ENCODE measurements at places on chromosomes 13 and 19.

DNA sequence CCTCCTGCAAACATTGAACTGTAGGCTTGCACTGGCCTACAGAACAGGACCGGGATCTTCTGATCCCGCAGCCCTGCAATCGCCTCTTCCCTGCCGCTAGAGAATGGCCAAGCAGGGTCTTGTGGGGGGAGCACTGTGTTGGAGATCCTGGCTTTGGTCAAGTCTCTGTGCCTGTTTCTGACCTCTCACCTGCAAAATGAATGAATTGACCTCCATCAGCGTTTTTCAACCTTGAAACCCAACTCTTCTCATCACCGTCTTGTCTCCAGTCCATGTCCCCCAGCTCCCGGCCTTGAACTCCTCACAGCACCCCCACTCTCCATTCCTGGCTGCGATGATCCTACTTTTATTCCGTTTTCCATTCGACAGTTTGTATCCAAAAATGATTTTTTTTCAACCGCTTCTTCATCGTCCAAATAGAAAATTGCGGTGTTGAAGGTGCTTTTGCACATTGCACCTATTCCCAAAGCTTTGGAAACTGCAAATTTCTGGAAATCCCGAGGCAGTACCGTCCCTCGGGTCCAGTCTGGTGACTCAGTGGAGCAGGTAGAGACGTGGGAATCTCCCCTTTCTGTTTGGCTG lies 2.0 kb downstream of the MYO9B start:
- DNase-seq, result no peak

DNA sequence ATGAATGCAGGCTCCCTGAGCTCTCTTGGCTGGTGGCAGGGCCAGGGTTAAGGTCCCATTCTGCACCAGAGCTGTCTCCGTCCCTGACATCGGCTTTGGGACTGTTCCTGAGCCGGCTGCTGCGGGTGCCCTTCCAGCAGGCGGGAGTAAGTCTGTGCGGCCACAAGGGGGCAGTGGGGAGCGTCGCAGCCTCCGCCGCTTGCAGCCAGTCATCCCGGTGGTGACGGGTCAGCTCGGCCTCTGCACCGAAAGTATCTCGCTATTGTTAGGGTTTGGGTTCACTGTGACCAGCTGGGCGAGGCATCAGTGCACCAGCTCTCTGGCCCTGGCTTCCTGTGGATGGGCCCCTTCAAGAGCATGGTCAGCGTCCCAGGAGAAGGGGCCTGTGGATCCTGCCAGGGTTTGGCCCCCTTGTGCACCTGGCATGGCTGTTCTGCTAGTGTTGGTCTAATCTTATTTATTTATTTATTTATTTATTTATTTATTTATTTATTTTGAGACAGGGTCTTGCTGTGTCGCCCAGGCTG lies 15.1 kb downstream of the NDUFB7 start:
- peak; percentile 75 for DNase-seq

GRCh38 chr19:49968279-49968922 lies 7.4 kb upstream of the SIGLEC11 start:
- DNase-seq, result no peak

DNA sequence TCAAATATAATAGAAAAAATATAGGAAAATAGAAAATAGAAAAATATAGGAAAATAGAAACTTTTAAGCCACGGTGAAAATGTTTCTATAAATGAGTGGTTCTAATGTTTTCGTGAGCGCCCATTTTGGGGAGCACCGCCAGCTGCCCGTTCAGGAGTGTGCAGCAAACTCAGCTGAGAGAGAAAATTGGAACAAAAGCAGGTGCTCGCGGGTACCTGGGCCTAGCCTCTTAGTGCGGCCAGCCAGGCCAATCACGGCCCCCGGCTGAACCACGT lies 204 bp upstream of the PDX1 start:
- DNase-seq, result no peak

GRCh38 chr13:74288361-74288911 lies 154.2 kb upstream of the KLF12 start:
- peak; percentile 30 for DNase-seq

DNA sequence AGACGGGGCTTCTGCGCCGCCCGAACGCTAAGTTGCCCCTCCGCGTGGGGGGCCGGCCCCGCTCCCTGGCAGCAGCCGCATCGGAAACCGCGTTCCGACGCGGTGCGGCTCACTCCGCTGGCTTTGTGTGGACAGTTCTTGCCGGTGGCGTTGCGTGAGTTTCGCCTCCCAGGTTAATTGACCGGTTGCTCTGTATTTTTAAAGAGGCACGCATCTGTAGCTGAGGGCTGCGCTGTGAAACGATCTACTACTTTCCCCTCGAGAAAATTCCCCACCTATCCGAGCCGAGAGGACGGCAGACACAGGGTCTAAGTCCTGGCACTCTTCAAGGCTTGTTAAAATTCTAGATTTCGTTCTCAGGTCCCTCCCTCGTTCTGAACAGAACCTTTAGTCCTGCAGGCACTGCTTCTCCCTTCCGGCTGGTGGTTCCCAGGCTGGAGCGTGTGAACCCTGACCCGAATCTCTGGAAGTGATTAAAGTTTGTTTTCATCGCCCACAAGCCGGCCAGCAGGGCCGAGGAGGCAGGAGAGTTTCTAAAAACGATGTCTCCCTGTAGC lies 933 bp downstream of the ARHGEF7 start:
- DNase-seq, result no peak

DNA sequence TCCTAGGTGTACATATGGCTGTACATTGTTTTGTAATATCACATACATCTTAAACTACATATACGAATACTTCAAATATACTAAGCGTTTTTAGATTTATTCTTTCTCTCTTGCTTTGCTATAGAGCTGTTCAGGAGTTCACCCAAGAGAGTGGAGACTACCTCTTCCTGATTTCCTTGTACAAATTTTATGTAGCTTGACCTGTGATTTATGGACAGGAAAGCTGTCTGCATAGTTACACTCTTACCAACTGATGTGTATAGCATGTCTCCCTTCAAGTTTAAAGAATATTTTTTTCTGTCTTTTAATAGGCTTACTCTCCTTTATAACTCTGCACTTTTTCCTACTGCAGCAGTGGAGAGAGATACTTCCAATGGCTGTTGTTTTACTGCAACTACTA lies 428.7 kb downstream of the NDFIP2 start:
- no peak for DNase-seq

GRCh38 chr13:51331354-51331861 lies 8.1 kb upstream of the SERPINE3 start:
- DNase-seq, result no peak

DNA sequence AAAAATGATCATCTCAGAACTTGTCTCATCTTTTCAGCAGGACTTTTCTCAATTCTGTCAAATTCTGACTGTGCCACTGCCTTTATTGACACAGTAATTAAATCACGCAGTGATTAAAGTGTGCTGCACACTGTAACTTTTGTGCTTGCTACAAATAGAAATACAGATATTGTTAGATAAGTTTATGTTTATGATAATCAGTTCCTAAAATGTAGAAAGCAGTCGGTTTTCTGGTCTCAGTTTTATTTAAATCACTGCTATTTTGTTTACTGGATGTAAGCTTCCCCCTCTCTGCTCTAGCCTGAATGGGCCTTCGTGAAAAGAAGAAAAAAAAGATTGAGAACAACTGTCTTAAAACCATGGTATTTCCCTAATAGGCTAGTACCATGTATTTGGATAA lies 258.8 kb upstream of the STARD13 start:
- DNase-seq, result no peak

DNA sequence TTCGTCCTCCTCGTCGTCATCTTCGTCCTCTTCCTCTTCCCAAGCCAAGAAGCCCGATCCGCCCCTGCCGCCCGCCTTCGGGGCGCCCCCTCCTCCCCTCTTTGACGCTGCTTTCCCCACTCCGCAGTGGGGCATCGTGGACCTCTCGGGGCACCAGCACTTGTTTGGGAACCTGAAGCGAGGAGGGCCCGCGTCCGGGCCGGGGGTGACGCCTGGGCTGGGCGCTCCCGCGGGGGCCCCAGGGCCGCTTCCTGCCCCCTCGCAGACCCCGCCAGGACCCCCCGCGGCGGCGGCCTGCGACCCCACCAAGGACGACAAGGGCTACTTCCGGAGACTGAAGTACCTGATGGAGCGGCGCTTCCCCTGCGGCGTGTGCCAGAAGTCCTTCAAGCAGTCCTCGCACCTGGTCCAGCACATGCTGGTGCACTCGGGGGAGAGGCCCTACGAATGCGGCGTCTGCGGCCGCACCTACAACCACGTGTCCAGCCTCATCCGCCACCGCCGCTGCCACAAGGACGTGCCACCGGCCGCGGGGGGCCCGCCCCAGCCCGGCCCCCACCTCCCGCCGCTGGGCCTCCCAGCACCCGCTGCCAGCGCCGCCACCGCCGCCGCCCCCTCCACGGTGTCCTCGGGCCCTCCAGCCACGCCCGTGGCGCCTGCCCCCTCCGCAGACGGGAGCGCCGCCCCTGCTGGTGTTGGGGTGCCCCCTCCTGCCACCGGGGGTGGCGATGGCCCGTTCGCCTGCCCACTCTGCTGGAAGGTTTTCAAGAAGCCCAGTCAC lies 8.7 kb downstream of the ZNF865 start:
- DNase-seq, result no peak

- no peak for DNase-seq
Observed at GRCh38 chr13:49183672-49184325, 36.3 kb upstream of the MLNR start.

- no peak for DNase-seq
Observed at GRCh38 chr19:3409346-3410064, 43.1 kb downstream of the NFIC start.

DNA sequence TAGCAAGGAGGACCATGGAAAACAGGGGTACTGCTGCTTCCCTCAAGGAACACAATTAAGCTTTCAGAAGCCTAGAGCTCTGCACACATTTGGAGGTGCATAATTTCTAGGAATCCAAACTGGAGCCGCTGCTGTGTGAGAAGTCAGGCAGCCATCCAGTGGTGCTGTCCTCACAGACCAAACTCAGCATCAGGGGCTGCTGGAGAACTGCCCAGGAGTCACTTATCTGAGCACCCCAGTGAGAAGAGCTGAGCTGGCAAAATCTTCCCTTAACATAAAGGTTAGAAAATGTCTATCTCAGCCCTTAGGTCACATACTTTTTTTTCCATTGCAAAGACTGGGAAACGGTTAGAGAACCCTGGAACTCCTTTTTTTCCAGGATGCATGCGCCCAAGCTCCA lies 72.8 kb downstream of the ATP7B start:
- DNase-seq, result no peak

GRCh38 chr19:45615795-45616703 lies 14.0 kb upstream of the GPR4 start:
- peak; percentile 79 for DNase-seq

DNA sequence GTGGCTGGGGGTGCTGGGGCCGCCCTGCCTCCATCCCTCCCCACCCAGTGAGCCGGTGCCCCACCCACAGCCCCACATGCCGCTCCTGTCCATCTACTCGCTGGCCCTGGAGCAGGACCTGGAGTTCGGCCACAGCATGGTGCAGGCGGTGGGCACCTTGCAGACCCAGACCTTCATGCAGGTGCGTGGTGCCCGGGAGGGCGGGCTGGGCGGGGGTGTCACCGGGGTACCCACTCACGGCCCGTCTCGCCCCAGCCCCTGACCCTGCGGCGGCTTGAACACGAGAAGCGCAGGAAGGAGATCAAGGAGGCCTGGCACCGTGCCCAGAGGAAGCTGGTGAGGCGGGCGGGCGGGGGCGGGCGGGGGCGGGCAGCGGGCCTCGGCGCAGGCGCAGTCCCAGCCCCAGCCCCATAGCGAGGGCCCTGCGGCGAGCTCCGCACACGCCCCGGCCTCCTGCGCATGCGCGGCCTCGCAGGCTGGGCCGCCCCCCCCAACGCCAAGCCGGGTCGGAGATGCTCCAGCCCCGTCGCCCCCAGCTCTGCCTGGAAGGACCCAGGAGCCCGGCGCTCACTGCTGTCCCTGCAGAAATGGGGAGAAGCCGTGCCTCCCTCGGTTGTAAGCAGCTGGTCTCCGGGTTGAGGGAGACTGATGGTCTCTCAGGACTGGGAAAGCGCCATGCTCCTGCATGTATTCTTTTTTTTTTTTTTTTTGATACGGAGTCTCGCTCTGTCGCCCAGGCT lies 7.7 kb downstream of the ARHGAP45 start:
- peak; percentile 93 for DNase-seq

GRCh38 chr19:55264531-55264930 lies 5.7 kb upstream of the PPP6R1 start:
- DNase-seq, result no peak

GRCh38 chr19:11479898-11480714 lies 740 bp downstream of the ELAVL3 start:
- DNase-seq, result no peak

All from CD4-positive, alpha-beta T cell treated with Interferon alpha-2 for 1 hour (primary cell).